ENCODE measurements at places on chromosomes 3 and 15. TPM values are rescaled to one million over a fixed set of nuclear protein-coding genes. Genes with fewer than 3 reads are reported as not detected.

DNAH12 gene
- 0.14 TPM for total RNA-seq

MESP2 gene
- total RNA-seq = not detected

TNFSF10 gene
- 0.22 TPM for total RNA-seq

FRMD4B gene
- 0.66 TPM for total RNA-seq

CPNE9 gene
- not detected for total RNA-seq

ST8SIA2 gene
- not detected for total RNA-seq

FAH gene
- total RNA-seq = 34.1 TPM

EFHB gene
- not detected for total RNA-seq

C3orf49 gene
- total RNA-seq = not detected

STX19 gene
- total RNA-seq = not detected

CAPN3 gene
- 2.0 TPM for total RNA-seq

STARD9 gene
- 10.6 TPM for total RNA-seq

NEK10 gene
- total RNA-seq = 1.5 TPM

All from placental pericyte (primary cell).